ENCODE measurements at places on chromosomes 1 and 21.

GRCh38 chr1:93148001-93148400 is 32.2 kb downstream of the TMED5 start:
- no peak for DNase-seq

- DNase-seq: no peak
These were observed 12.5 kb downstream of the RWDD3 start for GRCh38 chr1:95246511-95246910.

- no peak for DNase-seq
These were observed 23.6 kb downstream of the DISP3 start for GRCh38 chr1:11502516-11502915.

DNA sequence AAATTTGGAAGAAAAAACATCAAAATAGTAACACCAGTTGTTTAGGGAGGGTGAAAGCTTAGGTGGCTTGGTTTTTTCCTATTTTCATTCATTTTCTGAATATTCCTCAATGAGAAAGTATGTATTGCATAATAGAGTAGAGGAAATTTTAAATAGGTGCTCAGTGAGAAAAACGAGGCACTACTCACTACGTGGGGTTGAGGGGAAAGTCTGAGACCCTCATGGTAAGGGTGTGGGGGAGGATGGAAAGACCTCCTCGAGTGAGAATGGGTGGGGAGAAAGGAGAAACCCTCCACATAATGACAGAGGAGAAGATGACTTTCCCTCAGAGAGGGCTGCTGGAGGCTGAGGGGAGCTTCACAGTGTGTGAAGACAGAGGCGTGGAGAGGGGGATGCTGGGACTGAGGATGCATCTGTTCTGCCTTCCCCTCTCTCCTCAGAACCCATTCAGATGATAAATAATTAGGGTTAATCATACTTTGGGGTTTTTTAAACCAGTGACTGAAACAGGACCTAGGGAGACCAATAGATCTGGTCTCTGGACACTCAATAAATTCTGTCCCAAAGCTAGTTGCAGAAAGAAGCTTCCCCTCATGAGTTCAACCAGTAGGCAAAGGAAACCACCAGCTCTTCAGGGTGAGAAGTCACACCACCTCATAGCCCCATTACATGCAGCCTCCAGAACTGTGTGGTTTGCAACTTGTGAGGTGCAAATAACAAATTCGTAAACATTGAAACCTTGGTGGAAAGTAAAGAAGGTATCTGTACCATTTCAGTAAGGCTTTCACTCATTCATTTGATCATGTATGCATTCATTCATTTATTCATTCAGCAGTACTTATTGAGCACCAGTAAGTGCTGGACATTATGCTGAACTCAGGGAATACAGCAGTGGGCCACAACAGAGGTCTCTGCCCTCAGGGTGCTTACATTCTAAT is 17.1 kb downstream of the SLAMF7 start:
- DNase-seq: no peak

DNA sequence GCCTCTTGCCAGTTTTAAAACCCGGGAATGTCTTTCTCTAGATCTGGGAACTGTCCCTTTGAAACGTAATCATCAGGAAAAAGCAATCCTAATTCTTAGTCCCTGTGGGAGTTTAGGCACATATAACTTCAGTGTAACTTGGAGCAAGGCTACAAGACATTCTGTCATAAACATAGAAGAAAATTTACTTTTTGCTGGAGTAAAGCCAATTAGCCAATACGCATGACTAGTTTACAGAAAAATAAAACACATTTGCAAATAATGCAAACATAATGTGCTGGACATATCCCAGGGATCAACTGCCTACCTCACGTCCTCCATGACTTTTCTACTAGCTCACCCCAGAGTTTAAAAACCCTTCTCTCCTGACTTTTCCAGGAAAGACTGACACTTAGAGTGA is 970.6 kb downstream of the MRPL39 start:
- DNase-seq: no peak

DNA sequence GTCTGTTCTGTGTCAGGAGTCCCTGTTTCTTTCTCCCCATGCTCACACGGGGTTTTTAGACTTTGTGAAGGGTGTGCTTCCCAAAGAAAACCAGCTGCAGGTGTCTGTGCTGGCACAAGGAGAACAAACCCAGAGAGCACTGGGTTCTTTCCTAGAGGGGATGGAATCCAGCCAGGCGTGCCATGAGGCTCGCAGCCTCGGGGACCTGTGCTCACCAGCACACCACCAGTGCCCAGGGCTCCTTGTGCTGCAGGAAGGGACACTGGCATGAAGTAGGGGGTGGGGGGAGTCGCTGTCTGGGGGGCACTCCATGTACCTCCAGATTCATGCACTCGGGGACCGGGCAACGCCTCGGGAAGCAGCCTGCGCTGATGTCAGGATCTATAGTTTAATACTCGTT is 57.9 kb downstream of the AGPAT3 start:
- no peak for DNase-seq

- no peak for DNase-seq
These were observed 24.0 kb upstream of the GALNT2 start for GRCh38 chr1:230043081-230043480.
